ENCODE measurements at places on chromosomes 16 and 17.

- DNase-seq, result no peak
Observed at GRCh38 chr17:62994931-62995330, 28.9 kb downstream of the TANC2 start.

DNA sequence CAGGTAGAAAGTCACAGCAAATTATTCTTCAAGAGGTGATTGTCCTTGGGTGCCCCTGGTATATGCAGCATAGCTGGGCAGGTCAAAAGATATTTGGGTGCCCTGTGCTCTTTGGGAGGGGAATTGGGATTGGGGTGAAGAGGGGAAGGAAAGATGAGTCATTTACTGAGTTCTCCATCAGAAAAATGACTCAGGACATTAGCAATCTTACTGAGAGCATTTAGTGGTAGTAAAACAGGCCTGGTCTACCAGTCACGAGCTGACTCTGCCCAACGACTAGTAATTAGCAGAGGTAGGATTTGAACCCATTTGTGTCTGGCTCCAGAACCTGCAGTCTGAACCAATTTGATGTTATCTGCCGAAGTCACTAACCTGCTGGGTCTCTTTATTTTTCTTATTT, 6.0 kb upstream of the GRIN2A start:
- no peak for DNase-seq

DNA sequence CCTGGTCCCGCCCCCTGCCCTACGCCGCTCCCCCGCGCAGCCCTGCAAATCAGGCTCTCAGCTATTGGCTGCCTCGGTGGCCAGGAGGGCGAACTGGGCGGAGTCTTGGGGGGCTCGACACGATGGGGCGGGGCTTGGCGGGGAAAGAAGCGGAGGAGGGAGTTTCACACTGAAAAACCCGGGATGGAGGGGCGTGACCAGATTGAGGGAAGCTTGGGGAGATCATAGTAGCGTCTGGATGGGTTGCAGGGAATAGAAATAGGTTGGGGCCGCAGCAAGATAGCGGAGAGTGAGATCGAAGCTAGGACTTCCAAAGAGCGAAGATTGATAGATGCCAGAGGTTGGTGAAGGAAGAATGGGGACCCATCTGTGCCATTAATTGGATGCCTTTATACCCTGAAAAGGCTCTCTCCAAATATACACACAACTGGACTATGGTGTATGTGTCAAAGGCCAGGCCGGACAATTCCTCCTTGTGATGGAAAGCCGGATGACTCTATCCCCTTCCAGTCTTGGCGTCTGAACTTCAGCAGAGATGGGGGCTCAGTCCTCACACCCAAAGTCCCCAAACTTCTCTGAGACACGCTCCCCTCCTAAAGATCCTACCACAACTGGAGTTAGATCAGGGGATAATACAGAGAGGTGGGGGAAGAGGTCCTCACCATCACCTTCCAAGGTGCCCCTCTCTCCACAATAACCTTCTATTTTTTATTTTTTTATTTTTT, 376 bp upstream of the STAC2 start:
- peak; percentile 52 for DNase-seq

DNA sequence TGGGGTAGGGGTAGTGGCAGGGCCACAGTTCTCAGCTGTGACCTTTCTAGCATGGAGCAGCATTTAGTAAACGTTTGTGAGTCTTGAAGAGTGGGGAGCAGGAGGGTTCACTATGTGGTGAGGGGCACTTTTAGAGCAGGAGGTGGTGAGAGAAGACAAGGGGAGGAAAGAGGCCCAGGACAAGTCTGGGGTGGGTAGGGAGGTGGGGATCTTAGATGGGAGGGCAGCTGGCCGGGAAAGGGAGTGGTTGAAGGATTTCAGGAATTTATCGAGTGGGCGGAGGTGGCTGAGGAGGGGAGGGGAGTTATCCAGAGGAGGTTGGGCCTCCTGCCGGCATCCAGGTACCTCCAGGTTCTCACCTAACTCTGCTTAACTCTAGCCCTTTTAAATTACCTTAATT, 1.9 kb downstream of the CLEC16A start:
- DNase-seq, result no peak

DNA sequence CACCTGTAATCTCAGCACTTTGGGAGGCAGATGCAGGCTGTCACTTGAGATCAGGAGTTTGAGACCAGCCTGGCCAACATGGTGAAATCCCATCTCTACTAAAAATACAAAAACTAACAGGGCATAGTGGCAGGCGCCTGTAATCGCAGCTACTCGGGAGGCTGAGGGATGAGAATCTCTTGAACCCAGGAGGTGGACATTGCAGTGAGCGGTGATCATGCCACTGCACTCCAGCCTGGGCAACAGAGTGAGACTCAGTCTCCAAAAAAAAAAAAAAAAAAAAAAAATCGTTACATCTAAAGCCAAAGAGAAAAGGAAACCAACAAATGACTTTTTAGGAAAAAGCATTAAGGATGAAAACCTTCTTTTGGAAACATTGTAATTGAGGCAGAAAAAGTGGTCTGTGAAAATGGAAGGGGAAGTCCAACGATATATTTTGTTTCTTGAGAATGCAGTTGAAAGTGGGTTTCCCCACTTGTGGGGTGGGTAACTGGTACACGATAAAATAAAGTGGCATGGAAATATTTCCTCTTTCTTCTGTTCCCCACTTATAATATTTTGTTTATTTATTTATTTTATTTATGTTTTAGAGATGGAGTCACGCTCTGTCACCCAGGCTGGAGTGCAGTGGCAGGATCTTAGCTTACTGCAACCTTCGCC, 2.6 kb downstream of the SNX29 start:
- DNase-seq, result no peak

GRCh38 chr17:31509805-31510177, 118.3 kb downstream of the RAB11FIP4 start:
- no peak for DNase-seq
